ENCODE measurements at places on chromosomes 6 and 20. TPM values are rescaled to one million over a fixed set of nuclear protein-coding genes. Genes with fewer than 3 reads are reported as not detected.

- DNase-seq = no peak
Measured at GRCh38 chr6:110810896-110811586, 4.2 kb downstream of the CDK19 start.

DNA sequence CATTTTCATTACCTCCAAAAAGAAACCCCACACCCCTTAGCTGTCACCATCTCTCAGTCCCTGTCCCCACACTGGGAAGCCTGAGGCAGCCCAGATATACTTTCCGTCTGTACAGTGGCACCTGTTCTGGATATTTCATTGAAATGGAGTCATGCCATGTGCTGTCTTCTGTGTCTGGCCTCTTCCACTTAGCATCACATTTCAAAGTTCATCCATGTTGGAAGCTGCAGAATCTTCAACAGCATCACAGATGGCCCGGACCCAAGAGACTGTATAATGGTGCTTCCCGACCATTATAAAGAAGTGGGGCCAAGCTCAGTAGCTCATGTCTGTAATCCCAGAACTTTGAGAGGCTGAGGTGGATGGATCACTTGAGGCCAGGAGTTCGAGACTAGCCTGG lies 58.4 kb downstream of the DLGAP4 start:
- no peak for DNase-seq

DNA sequence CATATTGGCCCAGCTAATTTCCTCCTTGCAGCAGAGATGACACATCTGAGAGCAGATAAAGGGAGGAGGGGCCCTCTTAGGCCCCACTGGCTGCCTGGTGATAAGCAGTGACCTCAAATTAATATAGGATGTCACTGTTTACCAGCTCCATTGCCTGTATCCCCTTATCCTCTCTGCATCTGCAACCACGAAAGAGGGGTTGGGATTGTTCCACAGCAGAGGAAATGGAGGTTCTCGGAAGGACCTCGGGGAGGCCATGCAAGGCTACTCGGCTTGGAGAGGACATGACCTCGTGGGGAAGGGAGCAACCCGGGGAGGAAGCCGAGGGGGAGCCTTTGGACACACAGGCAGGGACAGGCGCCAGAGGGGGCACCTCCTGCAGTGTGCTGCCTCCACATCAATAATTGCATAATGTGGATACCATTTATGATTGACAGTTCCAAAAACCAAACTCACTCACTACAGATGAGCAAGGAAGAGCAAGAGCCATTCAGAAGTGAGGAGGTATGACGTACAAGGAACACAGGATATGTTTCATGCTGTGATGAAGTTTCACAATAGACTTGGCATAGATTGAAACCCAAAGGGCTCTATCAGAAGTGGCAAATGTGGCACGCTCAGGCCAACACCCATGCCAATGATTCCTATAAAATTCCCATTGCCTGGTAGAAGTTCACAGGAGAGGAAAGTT lies 177.2 kb upstream of the RNF24 start:
- peak; percentile 37 for DNase-seq

GRCh38 chr6:38117281-38117680 lies 297.8 kb downstream of the ZFAND3 start:
- no peak for DNase-seq

DNA sequence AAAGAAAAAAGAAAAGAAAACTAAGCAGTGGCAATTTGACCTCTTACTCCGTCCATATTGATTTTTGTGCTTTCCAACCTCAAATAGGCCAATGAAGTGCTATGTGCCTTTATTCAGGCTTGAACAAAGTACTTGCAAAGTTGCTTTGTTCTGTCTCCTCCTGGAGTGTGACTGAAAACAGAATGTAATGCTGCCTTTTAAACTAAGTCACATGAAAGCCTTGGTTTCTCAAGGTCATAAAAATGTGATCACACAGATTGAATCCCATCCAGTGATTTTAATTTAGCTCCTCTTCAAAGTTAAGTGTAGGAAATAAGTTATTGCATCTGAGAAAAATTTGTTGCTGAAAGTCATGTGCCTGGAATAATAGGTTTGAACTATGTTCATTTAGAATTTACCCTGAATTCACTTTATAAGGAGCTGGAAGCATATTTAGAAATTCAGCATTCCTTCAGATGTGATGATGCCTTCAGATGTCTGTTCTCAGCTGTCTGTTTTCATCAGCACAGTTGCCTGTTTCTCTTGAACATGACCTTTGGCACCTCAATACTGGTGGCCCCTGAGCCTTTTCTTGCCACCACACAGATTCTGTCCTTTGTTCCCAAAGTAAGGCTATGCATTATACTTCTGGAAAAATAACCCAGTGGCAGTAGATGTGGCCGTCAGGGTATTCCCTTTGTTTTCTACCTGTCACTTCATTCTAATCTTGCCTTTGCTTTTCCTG lies 48.8 kb downstream of the KIZ start:
- DNase-seq = no peak

GRCh38 chr20:14288341-14289330 lies 48.8 kb downstream of the FLRT3 start:
- no peak for DNase-seq

DNA sequence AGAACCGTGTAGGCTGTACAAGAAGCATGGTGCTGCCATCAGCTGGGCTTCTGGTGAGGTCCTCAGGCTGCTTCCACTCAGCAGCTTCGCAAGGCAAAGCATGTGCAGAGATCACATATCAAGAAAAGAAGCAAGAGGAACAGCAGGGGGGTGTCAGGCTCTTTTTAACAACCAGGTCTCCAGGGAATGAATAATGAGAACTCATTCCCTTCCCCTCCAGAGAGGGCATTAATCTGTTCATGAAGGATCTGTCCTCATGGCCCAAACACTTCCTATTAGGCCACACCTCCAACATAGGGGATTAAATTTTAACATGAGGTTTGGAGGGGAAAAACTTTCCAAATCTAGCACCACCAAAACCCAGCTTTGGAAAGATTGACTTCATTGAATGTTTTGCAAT lies 20.0 kb downstream of the GINM1 start:
- no peak for DNase-seq

GRCh38 chr6:39007575-39007974 lies 41.0 kb upstream of the GLP1R start:
- no peak for DNase-seq

GRCh38 chr6:82869493-82869892 lies 196.1 kb downstream of the UBE3D start:
- no peak for DNase-seq

- no peak for DNase-seq
Measured at GRCh38 chr6:28134015-28134414, 7.7 kb upstream of the ZKSCAN8 start.

DNA sequence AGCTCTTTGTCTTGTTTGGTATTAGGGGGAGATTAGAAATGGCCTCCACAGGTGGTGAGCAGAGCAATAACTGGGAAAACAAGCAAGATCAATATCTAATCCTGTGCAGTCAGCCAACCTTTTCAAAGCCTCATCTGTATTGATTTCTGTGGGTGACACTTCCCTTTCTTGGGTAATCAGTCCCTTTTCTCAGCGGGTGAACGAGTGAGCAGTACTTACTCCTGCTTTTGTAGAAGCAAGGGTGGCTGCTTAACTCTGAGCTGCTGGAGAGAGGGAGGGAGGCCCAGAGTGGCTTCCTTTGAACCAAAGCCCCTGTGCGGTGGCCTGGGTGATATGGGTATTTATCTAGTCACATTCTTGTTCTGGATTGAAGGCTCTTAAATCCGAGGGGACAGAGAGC lies 254.8 kb upstream of the CHD6 start:
- DNase-seq = no peak

GRCh38 chr20:18197382-18198070 lies 59.9 kb downstream of the KAT14 start:
- no peak for DNase-seq

- DNase-seq = no peak
Measured at GRCh38 chr6:147065786-147066185, 138.4 kb upstream of the STXBP5 start.

Gene GABRR1
- not detected for total RNA-seq

Gene UNC93A
- not detected for total RNA-seq

Gene VSTM2L
- 12.9 TPM for total RNA-seq

Gene OR2B6
- total RNA-seq = not detected

Data from upper lobe of right lung (tissue), 1 donor.